NCI-H2081 treated with DMSO at 0.1 percent for 48 hours (cell line): ENCODE measurements at places on chromosomes 1 and 21.

DNA sequence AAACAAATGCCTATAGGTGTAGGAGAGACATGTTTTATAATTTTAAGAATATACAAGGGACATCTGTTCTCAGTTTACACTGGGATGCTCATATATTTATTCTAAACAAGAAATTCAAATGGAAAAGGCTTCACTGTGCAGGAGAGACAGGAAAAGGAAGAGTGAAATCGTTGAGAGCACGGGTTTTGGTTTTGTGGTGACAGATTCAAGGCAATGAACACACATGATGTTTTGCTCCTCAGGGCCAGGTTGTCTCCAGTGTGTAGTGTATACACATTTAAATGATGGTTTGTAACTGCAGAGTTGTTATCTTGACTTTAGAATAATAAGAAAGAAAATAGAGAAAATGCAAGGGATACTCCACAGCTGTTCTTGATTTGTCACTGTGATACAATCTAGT is 73.7 kb downstream of the S1PR1 start:
- DNase-seq = no peak

DNA sequence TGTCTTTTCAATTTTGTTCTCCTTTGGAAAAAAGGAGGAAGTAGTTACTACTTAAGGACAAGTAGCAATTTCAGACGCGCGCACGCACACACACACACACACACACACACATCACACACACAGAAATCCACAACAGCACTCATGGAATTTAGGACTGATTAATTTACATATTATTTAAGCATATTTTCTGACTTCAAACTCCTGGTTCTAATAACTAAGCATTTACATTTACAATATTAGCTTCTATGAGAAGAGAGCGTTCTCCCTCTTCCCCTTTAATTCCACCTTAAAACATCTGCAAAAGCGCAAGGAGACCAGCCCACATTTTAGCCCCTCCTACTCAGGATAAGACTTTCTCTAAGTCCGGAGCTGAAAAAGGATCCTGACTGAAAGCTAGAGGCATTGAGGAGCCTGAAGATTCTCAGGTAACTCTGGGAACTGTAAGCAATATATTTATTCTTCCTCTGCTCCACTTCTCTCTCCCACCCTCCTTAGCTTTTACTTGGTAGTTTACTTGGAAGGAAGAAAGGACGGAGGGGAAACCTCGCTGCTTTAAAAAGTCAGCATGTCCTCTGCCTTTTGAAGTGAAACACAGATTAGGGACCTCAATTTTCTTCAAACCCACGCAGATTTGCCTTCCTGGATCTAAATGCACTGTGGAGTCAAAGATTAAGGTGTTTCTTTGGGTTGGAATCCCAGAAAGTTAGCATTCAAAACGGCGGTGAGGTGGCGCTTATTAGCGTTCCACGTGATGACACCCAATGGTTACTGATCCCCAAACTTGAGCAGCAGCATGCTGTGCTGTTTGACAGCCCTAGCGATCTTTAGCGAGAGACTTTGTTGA is at the start of gene PLA2G4A:
Gene PLA2G4A, plus strand, starts transcription at position 339 of the 844 bp plus-strand sequence. CDS start 25,406 bp downstream, outside the sequence.
- DNase-seq = no peak

DNA sequence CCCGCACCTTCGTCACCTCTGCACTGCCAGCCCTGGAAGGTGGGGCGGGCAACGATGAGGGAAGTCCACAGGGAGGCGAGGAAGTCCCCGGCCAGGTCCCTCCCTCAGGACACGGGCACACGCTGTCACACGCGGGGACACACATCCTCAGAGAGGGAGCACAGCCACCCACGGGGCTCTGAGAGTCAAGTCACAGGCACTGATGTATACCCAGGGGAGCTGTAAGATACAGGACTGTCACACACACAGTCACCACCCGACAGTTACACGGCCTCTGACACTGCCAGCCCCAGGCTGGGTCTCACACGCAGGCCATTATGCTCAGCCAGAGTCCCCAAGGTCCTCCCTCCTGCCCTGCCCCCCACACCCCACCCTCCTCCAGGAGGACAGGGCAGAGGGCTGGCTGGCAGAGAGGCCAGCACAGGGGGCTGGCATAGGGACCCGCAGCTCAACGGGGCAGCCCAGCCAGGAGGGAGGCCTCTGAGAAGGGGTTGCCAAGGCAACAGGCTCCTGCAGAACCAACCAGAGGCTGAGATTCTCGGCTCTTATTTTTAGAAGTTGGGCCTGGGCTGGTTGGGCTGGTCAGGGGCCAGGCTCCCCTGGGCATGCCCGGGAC is 17.7 kb upstream of the ADGRB2 start:
- DNase-seq = no peak

- DNase-seq = peak; percentile 53
These were observed 43.3 kb downstream of the LRRC53 start for GRCh38 chr1:74468982-74469603.

GRCh38 chr1:20322081-20322824 is 31.6 kb downstream of the VWA5B1 start:
- DNase-seq = no peak

DNA sequence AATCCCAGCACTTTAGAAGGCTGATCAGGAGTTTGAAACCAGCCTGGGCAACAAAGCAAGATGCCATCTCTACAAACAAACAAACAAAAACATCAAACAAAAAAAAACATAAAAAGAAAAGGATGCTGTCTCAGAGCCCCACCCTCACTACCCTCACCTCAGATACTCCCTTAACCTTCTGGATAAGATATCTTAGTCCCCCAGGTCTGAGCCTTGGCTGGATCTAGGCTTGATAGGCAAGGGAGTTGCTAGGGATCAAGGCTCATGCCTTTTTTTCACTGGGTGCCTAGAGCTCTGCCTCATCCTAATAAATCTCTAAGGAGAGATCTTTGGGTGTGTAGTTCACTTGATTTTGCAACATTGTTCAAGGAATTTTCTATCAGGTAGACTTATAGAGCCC is 7.4 kb downstream of the HDAC1 start:
- DNase-seq = no peak

DNA sequence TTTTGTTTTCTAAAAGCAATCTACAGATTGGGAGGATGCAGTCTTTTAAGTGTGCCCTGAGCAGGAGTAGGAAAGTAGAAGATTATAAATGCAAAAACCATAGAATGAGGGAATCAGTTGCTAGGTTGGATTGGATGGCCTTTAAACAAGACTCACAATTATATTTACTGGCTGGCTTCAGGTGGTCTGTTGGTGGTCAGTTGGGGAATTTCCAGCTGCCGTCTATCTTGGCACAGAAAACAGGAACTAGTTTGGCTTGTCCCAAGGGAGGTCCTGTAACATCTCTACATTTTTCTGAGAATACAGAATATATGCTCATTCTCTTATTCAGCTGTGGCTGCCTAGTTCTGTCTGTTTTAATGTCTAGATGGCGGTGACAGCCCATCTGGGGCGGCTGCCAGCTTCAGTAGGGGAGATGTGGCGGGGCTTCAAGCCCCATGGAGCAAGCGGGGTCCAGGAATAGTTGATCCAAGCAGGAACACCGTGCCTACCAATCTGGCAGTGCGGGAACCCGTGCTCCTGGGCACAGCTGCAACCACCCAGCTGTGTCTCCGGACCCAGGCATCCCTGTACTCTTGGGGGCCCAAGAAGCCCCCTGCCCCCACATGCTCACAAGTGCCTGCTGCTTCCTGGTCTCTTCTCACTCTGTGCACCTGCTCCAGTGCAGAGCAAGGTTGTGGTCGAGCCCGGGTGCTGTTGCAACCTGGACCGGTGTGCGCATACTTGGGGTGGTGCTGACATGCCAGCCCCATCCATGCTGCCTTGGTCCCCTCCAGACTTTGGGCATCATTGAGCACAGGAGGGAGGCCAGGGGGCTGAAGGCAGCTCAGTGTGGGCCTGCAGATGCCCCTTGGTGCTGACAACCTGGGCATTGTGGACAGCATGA is 1182.6 kb downstream of the AMY1C start:
- no peak for DNase-seq

- DNase-seq = no peak
These were observed 46.8 kb upstream of the WASF2 start for GRCh38 chr1:27536767-27537166.

- DNase-seq = no peak
These were observed 23.1 kb downstream of the SNAP47 start for GRCh38 chr1:227758366-227758765.

- DNase-seq = no peak
These were observed 38.5 kb downstream of the EIF2D start for GRCh38 chr1:206573762-206574161.

- DNase-seq = no peak
These were observed 1.2 kb downstream of the MAN1C1 start for GRCh38 chr1:25617625-25618432.

- DNase-seq = no peak
These were observed 151.1 kb upstream of the C8B start for GRCh38 chr1:57116871-57117270.

GRCh38 chr1:187928288-187928687 is 1099.5 kb downstream of the PLA2G4A start:
- DNase-seq = no peak

DNA sequence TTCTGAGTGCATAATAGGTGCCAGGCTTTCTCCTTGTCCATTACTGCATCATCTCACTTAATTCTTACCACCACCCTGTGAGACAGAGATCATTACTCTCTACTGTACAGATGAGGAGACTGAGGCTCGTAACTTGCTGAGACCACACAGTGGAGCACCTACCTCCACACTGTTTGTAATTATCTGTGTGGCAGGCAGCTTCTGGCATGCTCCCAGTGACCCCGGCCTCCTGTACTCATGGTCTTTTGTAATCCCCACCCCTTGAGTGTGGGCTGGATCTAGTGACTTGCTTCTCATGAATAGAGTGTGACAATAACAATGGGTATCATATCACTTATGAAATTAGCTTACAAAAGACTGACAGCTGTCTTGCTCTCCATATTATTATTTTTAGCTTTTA is 407.3 kb downstream of the MATN1 start:
- DNase-seq = no peak

DNA sequence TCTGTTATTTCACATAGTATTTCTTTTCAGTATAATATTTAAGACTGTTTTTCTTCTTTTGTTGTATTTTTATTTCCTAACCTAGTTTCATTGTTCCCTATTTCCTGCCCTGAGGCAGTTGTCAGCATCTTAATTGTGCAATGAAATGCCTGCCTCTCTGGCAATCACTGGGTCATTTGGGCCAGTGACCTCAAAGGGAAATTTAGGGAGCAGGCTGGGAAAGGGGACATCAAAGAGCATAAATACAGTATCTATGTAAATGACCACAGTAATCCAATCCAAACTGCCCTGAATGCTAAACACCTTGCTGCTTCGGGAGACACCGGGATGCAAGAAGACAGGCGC is 147.8 kb downstream of the TLR5 start:
- no peak for DNase-seq

DNA sequence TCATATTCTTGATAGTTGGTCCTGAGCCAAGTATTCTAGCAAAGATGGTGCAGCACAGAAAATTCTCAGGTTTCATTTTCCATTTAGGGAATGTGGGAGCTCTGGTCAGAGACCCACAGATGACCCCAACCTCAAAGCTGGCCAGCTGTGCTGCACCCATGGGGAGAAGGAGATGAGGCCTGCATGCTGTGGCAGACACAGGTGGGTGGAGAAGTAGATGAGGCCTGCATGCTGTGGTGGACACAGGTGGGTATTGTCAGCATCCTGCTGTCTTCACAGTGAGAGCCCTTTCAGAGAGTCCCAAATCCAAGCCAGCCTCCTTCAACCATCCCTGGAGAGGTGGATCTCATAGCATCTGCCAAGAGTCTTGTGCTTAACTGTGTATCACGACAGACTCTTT is 77.7 kb downstream of the DSCAM start:
- no peak for DNase-seq

DNA sequence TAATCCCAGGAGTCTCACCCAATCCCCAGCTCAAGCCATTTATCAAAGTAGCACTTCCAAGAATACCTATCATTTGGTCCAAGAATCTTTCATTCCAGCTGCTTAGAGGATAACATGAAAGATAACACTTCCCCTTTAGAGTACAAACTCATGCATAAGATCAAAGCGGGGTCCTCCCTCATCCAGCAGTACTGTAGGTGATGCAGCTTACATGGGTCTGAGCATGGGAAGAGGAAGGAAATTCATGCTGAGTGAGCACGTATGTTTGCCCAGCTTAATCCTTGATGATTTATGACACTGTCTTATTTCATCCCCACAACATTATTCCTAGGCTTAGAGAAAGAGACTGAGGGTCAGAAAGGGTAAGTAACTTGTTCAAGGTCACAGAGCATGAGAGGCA is 167.1 kb upstream of the GJB5 start:
- no peak for DNase-seq

DNA sequence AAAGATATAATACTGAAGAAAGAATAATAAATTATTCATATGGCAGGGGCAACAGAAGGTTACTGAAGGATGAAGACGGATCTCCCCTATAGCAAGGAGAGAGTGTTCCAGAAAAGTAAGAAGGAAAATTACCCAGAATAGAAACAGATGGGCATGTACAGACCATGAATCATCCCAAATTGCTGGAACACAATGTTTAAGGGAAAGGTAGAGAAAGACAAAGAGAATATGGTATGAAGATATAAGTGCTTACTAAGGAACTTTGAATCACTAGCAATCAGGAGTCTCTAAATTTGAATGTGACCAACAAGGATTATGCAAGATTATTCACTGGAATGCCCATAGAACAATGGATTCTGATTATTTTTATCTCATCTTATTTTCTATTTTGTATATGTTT is 375.4 kb downstream of the COL11A1 start:
- DNase-seq = no peak

- DNase-seq = no peak
These were observed 35.7 kb downstream of the RGS5 start for GRCh38 chr1:163166886-163167555.
